NCI-H226 (cell line): ENCODE measurements at places on chromosomes 2 and 18.

DNA sequence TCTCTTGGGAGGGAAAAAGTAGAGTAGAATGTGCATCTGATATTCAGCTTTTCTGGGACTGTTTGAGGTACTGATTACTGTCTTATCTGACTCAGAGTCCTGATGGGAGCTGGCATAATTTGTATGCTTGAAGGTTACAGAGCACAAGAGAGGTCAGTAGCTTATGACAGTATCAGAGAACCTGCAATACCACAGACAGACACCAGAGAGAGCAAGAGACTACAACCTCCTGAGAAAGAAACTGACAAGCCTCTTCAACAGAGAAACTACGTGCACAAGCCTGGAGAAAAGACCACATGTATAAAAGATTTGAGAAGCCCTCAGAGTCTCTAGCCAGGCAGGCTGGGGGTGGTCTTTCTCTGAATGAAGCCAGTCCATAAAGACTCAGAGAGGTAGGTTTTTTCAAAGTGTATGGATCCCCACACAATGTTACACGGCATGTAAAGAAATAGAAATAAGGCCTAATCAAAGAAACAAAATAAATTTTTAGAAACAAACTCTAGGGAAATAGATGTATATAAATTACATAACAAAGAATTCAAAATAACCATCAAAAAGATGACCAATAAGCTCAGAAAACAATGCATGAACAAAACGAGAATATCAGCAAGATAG is 568.3 kb downstream of the LRRTM4 start:
- DNase-seq = no peak

- no peak for DNase-seq
Observed at GRCh38 chr18:63319383-63320122, at the start of gene BCL2. BCL2 (minus strand) TSS chr18:63319769.

- no peak for DNase-seq
Observed at GRCh38 chr2:179661986-179662385, 199.4 kb downstream of the ZNF385B start.

DNA sequence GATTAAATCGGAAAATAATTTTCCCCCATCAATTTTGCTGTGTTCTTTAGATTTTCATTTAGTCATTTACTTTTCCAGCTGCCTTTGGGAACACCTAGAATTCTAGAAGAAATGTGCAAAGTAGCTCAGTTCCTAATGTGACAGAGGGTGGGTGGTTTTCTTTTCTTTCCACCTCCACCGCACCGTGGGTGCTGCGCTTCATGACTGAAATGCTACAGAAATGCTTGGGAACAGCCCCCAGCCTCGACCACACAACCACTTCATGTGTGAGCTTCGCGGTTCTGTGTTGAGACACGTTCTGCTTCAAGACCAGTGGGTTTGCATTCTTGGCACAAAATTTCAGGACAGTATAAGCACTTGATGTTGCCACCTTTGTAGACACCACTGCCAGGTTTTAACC is 30.9 kb downstream of the E2F6 start:
- DNase-seq = no peak

DNA sequence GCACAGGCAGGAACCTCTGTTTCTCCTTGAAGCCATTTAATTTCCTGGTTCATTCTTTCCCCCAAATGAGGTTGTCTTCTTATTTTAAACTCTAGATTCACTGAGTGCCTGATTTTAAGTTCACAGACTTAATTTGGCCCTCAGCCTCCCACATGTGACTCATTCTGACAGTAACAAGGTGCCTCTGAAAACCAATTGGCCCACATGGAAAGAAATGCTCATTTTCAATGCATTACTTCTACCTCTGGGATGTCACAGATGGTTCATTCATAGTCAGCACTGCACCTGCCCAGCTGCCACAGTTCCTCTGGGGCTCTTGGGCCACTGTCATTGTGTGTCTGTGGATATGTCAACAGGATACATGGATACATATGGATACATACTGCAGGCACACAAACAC is 140.4 kb upstream of the CAPN13 start:
- no peak for DNase-seq
